Heart left ventricle (tissue), 16 donors: ENCODE measurements at places on chromosomes 1 and 21. TPM values are rescaled to one million over a fixed set of nuclear protein-coding genes. Genes with fewer than 3 reads are reported as not detected.

DNA sequence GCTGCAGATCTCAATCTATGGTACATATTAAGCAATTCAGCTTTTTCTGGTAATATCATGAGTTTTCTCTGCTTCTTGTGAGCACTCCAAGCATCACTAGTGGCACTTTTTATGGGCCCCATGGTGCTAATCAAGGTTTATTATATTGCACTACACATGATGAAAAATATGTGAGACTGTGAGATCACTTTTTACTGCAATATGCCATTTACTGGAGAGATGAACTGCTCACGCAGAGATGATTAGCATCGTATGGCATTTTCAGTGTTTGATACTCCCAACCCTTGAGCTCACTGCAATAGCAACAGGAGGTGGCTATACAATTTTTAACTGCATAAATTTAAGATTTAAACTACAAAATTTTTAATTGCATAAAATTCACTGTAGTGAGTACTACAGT lies 8.7 kb upstream of the KCNK1 start:
- no peak for DNase-seq

DNA sequence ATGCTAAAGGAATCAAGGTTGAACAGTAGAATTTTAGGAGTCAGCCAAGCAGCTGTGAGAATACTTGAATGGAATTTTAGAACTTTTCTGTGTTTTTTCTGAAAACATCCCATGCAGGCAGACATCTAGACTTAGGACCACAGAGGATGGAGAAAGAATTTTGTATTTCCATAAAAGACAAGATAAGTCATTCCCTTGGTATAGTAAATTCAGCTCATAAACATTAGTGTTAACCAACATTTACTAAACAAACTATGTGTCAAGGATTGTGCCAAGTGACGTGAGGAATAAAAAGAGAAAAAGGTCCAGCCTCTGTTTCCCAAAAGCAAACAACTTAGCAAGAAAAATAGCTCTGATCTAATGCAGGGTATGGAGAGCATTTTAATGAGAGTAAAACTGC lies 210.2 kb upstream of the NR5A2 start:
- DNase-seq, result no peak

DNA sequence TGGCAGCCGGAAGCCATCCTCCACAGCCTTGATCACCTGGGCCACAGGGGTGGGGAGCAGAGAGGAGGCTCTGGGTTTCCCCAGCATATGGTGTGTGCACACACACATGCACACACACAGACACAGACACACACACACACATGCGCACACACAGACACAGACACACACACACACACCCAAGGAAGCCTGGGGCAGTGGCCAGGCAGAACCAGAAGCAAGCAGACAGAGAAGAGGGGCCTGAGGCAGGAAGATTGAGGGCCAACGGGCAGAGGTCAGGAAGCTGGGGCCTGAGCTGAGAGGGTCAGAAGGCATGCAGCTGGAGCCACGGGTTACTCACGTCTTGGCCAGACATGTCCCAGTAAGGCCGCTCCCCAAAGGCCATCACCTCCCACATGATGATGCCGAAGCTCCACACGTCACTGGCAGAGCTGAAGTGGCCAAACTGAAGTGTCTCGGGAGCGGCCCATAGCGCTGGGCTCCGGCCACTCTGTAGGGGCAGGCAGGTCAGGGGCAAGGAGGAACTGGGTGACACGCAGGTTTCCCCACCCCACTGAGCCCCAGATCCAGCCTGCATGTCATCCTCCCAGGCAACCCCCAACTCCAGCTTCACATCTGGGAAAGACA lies 27.4 kb downstream of the CDCA8 start:
- DNase-seq, result no peak

DNA sequence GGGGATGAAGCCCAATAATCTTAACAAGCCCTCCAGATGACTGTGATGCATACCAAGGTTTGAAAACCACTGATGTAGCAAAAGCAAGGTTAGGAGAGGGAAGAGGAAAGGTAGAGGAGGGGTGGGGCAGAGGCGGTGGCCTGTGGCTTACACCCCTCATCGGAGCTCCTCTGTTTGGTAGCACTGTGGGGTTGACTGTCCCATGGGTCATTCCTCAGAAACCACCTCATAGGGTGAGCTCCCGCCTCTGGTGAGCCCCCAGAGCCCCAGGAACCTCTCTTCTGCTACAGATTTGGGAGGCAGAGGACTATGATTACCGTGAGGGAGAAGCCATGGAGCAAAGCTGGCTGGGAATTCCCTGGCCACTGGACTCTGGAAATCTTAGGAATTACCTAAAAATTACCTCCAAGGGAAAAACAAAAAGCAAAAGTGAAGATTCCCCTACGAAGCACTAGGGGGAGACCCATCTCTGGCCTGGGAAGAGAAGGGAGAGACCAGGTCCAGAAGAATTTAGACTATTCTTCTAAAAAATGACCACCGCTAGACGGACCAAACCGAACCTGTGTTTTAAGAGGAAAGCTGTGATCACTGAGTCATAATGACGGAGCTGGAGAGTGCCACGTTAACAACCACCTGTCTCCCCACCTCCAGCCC lies 1.5 kb upstream of the RASSF5 start:
- no peak for DNase-seq

DNA sequence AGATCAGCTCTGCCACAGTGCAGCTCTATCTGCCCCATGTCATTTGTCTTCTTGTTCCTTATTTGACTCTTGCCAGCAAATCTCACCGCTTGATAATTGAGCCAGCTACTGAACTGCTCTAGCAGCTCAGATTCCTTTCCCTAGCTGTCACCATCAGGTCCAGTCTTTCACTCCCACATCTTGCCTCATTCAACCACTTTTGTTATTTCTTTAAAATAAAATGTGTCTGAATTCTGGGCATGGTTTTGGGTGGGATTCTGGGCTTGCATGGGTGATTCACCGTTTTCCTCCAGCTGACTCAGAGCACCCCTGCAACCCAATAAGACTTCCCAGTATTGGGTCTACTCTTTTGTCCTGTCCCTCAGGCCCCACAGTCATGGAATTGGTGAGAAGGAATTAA lies 215.7 kb downstream of the DSCAM start:
- DNase-seq, result no peak

- DNase-seq, result no peak
Measured at GRCh38 chr1:37851782-37852210, 7.6 kb downstream of the MTF1 start.

- peak; percentile 32 for DNase-seq
Measured at GRCh38 chr1:30684881-30685795, 38.2 kb downstream of the MATN1 start.

- DNase-seq, result no peak
Measured at GRCh38 chr1:99544328-99544727, 101.6 kb upstream of the PALMD start.

DNA sequence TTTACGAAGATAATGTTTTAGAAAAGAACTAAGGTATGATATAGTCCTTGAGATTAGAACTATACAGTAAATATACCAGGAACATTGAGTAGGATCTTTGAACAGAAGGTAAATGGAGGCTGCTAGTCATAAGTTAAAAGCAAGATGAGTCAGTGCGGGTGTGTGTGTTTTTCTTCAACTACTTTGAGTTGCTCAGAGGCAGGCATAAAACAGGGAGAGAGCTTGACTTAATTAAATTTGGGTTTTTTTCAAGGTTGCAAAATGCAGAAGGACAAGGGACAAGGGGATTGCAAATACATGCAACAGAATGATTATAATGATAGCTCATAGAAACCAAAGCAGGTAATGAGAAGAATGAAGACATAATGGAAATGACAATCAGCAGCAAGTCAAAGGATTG lies 815.1 kb downstream of the NCAM2 start:
- DNase-seq, result no peak

The CD247 gene
- 0.22 TPM for polyA plus RNA-seq

DNA sequence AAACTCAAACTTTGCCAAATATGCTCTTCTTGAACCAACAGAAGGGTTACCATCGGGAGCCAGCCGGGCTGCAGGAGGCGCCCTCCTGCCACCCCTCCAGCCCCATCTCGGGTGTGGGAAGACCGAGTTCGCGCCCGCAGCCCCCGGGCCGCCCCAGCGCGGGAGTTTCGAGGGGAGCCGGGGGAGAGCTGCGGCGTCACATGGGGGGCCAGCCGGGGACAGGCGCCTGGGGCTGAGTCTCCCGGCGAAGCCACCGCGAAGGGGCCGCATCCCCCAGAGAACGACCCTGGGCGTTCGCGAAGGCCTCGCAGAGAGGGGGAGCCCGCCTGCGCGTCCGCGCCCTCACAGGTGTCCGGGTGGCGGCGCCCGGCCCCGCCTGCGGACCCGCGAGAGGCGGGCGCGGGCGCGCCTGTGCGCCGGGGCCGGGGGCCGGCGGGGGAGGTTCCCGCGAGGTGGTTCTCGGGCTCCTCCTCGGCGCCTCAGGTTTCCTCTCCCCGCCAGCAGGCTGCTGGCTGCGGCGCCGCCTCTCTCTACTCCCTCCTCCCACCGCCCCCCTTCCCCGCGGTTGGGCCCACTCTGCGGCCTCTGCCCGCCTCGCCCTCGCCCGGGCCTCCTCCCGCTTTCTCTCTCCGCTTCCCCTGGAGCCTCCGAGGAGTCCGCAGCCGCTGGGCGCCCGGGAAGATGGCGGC lies at the start of gene RAVER2:
TSS of gene RAVER2 (plus strand) at position 584 of the 689 bp plus-strand sequence. CDS start at position 682, 98 bp downstream.
- DNase-seq, result peak; percentile 88

DNA sequence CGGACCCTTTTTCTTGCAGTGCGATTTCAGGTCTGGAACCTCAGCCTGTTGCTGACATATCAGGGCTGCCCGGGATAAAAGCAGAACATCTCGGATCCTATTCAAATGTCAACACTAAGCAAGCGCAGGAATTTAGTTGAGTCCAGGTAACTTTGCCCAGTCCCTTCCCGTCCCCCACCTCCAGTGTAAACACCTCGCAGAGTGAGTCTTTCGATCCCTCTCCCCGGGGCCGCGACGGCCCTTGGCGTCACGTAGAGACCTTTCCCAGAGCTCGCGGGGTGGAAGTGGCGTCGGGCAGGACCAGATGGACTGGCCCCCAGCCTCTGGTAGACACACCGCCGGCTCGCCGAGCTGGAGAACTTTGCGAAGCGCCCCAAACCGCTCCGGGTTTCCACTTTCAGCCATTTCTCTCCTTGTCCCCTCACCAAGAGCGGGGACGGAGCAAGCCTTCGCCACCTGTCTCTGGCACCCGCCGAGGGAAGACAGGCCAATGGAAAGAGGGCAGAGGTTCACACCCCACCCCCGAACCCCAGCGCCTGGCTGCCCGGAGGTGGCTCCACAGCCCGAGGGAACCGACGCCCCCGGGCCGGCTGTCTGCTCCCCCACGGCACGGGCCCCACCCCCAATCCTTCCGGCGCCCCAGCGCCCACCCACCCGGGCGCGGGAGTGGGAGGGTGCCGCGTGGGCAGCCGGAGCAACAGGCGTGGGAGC lies 570 bp downstream of the KCND3 start:
- peak; percentile 26 for DNase-seq

The HAO2 gene
- polyA plus RNA-seq, result not detected
